Activated CD4-positive, alpha-beta T cell treated with anti-CD3 and anti-CD28 coated beads, Interleukin-2, amount 50 U/mL, for 24 hours (primary cell): ENCODE measurements at places on chromosomes 4 and X.

DNA sequence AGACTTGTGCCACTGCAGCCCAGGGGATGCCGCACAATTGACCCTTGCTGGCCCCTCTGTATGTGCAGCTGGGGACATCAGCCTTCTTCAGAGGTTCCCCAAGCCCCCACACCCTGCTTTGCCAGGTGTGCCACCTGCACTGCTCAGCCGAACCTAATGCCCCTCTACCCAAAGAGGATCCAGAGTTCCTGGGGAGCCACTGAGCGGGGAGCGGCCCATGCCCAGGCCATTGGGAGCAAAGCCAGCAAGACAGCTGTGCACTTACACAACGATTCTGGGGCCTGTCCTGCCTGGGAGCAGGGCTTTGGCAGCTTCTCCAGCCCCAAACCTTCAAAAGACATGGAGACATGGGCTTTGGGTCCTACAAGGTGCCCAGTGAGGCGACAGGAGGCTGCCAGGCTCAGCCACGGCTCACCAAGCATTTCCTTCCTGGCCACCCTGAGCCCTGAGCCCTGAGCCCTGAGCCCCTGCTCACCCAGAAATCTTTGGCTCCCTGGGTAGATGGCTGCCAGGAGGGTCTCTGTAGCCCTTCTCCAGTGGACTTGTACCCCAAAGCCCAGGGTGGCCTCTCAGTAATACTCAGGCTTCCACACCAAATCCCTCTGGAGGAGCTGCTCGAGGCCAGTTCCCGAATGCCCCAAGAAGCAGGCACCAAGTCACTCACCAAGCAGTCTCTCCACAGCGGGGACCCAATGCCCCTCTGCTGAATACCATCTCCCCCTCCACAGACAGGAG lies 13.0 kb downstream of the PNMA6E start:
- DNase-seq: no peak

- DNase-seq: no peak
Observed at GRCh38 chr4:127622621-127622920, 10.2 kb upstream of the INTU start.

GRCh38 chr4:14867847-14868246 lies 134.4 kb upstream of the CPEB2 start:
- DNase-seq: no peak

DNA sequence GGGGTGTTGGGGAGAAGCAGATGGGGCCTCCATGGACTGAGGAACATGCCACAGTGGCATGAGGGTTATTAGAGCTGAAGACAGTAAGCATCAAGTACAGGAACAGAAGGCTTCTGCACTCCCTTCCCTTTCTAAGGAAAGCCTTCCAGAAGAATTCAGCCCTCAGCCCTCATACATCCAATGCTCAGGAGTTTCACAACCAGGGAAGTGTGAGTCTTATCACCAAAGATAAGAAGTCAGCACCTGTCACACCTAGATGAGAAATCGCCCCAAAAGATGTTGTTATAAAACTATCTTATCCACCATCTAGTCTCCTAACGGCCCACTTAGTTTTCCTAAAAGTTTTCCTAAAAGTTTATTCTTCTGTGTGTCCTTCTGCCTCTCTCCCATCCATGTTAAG lies 78.0 kb upstream of the STS start:
- no peak for DNase-seq

DNA sequence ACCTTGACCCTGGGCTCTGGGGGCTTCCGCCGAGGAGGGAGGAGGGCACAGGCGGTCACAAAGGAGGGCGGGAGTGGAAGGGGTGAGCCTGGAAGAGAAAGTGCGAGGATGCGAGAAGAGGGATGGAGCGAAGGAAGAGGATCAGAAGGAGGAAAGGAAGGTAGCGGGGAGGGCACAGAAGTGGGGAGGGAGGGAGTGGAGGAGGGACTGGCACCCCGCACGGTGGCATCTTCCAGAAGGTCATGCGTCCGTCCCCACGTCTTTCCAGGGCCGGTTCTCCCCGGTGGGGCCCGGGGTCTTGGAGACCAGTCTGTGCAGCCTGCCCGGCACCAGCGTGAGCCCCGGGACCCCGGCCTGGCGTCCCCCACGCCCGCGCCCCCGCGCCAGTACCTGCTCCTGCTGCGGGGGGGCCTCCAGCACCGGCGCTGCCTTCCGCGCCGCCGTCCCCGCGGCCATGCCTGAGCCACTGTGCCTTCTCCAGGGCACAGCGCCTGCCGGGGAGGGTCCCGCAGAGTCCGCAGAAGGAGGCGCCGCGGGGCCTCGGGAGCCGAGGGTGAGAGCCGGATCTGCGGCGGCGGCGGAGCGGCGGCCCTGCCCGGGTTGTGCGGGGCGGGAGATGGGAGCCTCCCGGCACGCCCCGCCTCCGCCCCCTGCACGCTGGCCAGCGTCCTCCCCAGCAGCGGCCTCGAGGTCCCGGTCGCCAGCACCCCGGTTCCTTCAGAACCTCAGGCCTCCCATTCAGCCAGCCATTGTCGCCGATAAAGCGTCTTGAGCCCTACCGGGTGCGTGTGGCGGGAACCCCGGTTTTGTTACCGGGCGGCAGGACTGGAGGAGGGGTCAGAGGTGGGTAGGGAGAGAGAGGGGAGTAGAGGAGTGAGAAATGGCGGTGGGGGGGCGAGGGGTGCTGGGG lies at the start of gene RNF175:
Gene RNF175, minus strand, starts transcription at position 618 of the 910 bp plus-strand sequence. Its CDS starts 162 bp downstream, at position 456.
- DNase-seq: no peak

DNA sequence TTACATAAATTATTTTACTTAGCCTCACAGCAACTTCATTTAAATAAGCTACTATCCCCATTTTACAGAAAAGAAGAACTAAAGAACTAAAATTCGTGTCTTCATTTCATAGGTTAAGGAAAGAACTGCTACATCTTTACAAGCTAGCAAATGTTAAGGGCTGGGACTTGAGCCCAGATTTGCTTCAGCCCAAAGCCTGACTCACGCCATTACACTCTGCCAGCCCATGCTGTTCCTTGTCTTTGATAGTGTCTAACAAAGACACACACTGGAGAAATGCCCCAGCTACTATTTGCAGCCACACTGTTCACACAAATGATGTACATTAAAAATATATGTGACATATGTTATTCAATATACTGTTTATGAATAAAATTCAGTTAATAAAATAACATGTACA lies 29.0 kb upstream of the ERVMER34-1 start:
- no peak for DNase-seq

- no peak for DNase-seq
Observed at GRCh38 chr4:165723051-165723795, 149.8 kb upstream of the TLL1 start.

DNA sequence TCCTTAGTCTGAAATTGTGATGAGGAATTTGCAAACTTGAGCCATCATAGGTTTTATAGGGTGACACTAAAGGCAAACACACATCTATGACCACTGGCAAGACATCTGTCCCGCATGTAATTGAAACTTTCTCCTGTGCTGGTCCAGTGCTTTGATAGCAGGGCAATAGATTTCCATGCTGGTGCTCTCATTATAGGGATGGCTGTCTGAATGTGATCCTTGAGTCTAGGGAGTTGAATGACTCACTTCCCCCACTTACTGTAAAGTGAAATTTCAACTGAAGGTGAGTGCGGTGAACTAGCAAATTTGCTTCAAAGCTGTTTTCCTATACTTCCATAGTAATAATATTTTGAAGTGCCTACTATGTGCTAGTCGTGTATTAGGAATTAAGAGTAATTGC lies 1630.0 kb downstream of the STIM2 start:
- DNase-seq: no peak

DNA sequence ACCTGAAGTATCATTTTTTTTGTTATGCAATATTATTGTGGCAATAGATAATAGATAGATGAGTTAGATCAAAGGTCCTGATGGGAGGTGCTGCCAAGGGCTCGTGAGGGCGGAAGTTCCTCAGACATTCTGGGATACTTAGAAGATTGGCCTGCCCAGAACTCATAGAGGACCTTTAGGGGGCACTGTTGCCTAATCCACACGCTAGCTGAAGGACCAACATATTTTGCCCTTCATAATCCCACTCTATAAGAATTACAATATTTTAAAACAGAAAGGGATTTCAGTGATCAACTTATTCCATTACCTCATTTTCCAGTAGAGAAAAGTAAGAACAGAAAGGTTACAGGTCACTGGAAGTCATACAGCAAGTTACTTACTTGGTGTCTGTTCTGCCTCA lies 22.9 kb upstream of the COX7B2 start:
- DNase-seq: no peak

DNA sequence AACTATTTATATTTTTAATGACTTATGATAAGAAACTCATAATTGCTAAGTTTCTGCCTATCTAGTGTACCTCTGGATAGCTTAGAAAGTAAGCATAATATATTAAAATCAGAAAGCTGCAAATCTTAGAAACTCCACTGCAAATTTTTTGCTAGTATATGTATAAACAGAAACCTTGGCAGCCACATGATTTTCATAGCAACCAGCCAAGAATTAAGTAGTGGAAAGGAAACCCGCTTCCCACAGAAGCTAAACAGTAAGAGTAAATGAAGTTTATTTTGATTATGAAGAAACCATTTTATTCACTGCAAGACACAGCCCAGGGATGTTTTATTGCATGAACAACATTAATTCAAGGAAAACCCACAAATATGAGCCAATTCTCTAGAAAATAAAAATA lies 872.5 kb upstream of the ADGRL3 start:
- DNase-seq: no peak

- DNase-seq: no peak
Observed at GRCh38 chr4:88675543-88675942, 22.1 kb downstream of the NAP1L5 start.

DNA sequence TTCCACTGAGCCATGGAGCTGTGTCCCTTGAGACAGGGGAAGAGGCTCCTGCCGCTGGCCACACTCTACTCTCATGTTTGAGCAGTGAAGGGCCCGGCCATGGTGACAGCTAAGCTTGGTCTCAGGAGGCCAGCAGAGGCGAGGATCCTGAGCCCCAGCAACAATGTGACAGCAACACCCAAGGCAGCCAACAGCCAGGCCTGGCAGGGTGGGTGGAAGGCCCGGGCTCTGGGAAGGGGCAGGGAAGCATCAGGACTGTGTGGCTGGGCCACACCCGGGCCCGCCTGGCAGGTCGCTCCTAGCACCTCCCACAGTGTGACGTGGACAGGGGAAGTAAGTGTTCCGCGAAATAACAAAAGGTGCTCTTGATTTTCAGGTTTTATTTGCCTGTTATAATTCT lies 24.8 kb downstream of the L1CAM start:
- no peak for DNase-seq

DNA sequence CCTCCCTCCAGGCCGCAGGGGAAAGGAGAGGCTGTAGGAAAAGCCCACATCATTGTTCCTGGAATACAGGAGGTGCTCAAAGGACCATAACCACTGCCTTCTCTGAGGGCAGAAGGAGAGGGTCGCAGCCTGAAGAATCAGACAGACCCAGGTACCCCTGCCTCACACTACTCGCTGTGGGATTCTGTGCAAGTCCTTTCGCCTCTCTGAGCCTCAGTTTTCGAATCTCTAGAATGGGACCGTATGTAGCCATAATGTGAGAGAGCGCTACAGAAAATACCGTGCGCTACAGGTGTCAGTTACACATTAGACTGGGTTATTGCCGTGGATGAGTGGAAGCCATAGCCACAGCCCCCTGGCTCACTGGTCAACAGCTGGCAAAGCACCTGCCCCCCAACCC lies 78.2 kb upstream of the PSAPL1 start:
- no peak for DNase-seq

GRCh38 chr4:102599455-102599854 lies 98.3 kb downstream of the NFKB1 start:
- no peak for DNase-seq

DNA sequence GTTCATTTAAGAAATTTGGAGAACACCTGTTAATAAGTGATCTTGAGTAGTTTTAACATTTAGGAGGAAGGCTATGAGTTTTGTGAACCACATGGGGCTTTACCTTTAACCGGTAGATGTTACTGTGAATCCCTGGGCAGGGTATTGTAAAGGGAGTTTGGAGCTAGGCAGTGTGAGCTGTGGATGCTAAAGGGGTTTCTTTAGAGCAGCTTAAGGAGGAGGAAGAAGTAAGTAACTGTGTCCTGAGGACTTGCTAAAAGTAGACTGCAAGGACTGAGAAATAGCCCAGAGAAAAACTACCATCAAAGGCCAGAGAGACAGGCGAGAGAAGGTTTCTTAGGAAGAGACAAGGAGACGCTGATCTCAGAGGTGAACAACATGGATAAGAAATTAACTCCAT lies 5.6 kb downstream of the RHOH start:
- no peak for DNase-seq

- DNase-seq: no peak
Observed at GRCh38 chr4:123843137-123843536, 446.5 kb downstream of the SPRY1 start.

GRCh38 chrX:110159235-110159634 lies 156.3 kb downstream of the TMEM164 start:
- no peak for DNase-seq

GRCh38 chrX:2628751-2629315 lies 62.3 kb upstream of the CD99 start:
- no peak for DNase-seq

DNA sequence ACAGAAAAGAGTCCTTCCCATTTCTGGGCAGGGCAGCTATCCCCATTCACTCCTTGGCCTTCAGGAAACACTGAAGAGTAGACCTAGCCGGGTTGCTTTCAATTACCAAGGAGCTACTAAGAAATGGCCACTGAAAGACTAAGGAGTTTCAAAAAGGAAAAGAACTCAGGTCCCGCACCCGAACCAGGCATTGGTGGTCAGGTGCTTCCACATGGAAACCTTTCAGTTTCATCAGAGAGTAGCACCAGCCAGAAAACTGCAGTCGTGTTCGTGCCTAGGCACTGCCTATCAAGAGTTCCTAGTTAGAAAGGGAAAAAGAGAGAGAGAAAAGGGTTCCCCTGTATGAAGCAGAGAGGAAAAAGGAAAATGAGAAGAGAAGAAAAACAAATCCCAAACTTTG lies 237.9 kb downstream of the KLHL4 start:
- no peak for DNase-seq

DNA sequence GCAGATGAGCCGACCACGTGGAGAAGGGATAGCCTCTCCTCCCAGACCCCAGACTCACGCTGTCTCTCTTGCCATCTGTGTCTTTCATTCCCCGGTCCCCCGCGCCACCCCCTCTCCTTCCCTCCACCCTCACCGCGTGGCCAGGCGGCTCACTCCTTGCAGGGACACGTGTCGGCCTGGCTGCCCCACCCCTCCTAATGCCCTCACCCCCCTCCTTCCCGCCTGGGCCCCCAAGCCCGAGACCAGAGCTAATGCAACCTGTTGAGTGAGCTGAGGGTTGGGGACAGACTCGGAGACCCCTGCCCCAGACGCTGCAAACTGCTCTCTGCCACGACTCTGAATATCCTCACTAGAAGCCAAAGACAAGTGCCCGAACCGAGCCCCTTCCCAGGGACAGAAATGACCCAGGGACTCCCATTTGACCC lies 1.8 kb downstream of the SLC38A5 start:
- peak; percentile 26 for DNase-seq

GRCh38 chrX:96372313-96373046 lies 312.2 kb upstream of the DIAPH2 start:
- DNase-seq: no peak
